Regular cardiac myocyte (primary cell): ENCODE measurements at places on chromosomes 6 and 20. TPM values are rescaled to one million over a fixed set of nuclear protein-coding genes. Genes with fewer than 3 reads are reported as not detected.

Gene OVOL2
- not detected in 2 replicates for total RNA-seq

Gene SAPCD1
- 0.19 and 0.85 TPM in 2 replicates for total RNA-seq

Gene FAM209A
- under 0.01 TPM in 1 of 2 replicates, not detected in the other for total RNA-seq

Gene CST2
- total RNA-seq, result 6.9 and 38.1 TPM in 2 replicates

Gene RAB5IF
- 52.1 and 99.3 TPM in 2 replicates for total RNA-seq

Gene BACH2
- total RNA-seq, result under 0.01 TPM in 2 replicates

Gene AMD1
- total RNA-seq, result 30.7 and 70.5 TPM in 2 replicates
